ENCODE measurements at places on chromosomes 2 and 18.

DNA sequence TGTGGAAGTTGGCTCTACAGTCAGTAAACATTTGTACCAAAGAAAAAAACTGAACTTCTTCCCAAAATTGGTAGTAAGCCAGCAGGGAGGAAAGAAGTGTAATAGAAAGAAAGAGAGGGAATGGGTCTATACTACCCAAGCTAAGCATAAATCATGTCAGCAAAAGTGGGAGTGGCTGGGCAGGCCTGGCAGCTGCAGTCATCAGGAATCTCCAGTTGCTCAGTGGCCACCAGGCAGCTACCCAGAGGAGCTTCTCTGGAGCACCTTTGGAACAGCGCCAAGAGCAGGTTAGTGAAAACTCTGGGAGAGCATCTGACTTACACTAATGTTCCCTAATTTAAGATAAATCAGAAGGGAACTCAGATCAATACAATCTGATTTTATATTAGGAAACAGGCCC, 14.3 kb downstream of the FRZB start:
- DNase-seq = no peak

GRCh38 chr18:32851936-32852335, 79.1 kb upstream of the KLHL14 start:
- DNase-seq = no peak

DNA sequence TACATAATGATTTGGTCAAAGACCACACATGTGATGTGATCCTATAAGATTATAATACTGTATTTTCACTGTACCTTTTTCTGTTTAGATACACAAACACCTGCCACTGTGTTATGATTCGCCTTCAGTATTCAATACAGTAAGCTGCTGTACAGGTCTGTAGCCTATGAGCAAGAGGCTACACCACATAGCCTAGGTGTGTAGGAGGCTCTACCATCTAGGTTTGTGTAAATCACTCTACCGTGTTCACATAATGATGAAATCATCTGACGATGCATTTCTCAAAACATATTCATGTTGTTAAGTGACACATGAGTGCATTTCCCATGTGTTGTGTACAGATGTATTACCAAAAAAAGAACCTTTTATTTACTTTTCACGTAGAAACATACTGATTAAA, 74.5 kb downstream of the USP40 start:
- no peak for DNase-seq

- DNase-seq = no peak
These were observed 5.9 kb upstream of the TMSB10 start for GRCh38 chr2:84899304-84900204.

DNA sequence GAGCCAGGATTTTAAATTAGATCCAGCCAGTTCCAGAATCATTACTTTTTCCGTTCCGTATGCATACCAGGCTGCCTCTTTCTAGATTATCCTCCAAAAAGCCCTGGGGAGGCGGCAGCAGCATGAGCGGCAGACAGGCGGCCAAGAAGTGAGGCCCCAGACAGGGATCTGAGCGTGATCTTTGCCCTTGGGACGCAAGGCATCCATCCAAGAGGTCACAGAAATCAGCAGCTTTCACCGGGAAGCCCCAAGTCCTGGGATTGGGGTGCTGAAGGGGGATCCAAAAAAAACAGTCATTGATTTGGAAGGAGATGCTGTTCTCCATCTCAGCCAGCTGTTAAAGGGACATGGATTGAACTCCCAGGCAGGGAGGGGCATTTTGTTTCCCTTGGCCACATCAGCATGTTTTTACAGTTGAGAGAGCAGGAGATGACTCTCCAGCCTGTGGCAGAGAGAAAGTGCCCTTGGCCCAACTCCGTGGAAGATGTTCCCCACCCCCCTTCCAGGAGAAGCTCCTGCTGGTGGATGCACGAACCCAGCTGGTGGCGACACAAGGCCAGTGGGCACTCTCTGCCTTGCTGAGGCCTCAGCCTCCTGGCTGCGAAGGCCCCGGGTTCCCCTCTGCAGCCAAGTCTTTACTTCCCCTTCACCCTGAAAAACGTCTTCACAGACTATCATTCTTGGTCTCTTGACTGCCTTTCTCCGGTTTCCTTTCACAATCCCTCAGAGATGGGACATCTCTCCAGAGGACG, 265.6 kb downstream of the ANAPC1 start:
- DNase-seq = no peak

DNA sequence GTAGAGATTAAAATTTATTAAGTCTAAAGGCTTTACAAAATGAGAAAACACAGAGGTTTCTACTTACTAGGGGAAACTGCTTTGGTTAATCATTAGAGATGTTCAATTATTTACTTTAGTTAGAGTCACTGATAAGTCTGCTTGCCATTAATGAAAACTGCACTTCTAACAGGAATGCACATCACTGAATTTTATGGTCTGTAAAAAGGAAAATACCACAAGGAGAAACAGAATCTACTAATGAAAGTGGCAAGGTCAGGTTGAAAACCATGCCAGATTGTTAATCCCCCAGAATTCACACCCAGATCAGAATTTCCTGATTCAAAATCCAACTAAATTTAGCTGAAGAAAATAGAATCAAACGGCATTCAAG, 90.5 kb upstream of the GRB14 start:
- no peak for DNase-seq

- DNase-seq = no peak
These were observed 921.3 kb downstream of the CPS1 start for GRCh38 chr2:211477537-211478275.

- DNase-seq = no peak
These were observed 10.7 kb upstream of the HNRNPA3 start for GRCh38 chr2:177201919-177202346.

DNA sequence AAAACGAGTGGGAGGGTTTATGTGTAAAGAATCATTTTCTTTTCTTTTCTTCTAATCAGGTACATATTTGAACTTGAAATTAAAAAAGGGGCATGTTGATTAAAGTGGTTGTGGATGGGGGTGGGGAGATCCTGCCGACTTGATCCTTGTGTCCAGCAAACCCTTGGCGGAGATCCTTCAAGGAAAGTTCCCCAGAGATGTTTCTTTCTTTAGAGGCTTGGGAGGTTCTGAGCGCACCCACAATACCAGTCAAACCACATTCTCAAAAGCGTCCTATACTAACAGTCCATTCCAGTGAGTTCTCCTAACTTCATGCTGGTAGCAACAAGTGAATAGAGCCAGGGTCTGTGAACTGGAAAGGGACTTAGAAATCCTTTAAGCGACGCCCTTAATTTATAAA, 49.2 kb downstream of the MYCN start:
- no peak for DNase-seq

- DNase-seq = no peak
These were observed 393.8 kb upstream of the CYRIA start for GRCh38 chr2:17059458-17059857.

DNA sequence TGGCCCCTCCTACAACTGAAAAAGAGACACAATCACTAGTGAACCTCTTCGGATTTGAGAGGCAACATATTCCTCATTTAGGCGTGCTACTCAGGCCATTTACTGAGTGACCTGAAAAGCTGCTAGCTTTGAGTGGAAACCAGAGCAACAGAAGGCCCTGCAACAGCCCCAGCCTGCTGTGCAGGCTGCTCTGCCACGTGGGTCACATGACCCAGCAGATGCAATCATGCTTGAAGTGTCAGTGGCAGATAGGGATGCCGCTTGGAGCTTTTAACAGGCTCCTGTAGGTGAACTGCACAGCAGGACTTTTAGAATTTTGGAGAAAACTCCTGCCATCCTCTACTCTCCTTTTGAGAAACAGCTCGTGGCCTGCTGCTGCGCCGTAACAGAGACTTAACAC, 578.6 kb upstream of the RAB6C start:
- DNase-seq = no peak

GRCh38 chr2:181106789-181107627, 126.6 kb downstream of the UBE2E3 start:
- no peak for DNase-seq

- DNase-seq = no peak
These were observed 325.9 kb upstream of the LINC00305 start for GRCh38 chr18:64474773-64475172.

Data from C1 segment of cervical spinal cord (tissue), 14 donors.